ENCODE measurements at places on chromosomes 1 and 21.

DNA sequence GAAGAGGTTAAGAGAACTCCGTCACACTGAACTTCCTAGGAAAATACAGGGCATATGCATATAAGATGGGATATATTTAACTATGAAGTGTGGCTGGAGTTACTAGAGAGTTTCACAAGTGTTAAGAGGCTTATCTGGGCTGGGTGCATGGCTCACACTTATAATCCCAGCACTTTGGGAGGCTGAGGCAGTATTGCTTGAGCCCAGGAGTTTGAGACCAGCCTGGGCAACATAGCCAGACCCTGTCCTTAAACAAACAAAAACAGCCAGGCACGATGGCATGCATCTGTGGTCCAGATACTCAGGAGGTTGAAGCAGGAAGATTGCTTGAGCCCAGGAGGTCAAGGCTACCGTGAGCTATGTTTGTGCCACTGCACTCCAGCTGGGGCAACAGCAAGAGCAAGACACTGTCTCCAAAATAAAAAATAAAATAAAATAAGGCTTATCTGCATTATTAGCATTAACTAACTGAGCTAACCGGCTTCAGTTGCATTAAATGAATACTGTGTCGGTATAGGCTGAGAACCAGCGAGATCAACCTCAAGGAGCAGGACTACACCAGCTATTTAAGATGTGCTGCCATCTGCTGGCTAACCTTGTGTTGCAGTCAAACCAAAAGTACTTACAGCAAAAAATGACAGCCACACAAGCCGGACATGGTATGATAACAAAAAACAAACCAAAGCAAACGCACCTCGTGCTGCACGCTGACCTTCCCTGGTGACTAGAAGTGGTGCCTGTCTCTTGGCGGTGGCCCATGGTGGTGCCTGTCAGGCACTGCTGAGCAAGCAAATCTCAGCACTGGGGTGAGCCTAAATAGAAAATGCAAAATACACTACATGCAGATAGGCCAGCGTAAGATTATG, 19.7 kb upstream of the RBBP5 start:
- DNase-seq = peak; percentile 80

GRCh38 chr1:37461698-37462436, 12.5 kb upstream of the ZC3H12A start:
- DNase-seq = no peak

GRCh38 chr1:228647523-228648444, 87.5 kb upstream of the RHOU start:
- DNase-seq = peak; percentile 42

- DNase-seq = no peak
These were observed 135.5 kb downstream of the RERE start for GRCh38 chr1:8681911-8682310.

DNA sequence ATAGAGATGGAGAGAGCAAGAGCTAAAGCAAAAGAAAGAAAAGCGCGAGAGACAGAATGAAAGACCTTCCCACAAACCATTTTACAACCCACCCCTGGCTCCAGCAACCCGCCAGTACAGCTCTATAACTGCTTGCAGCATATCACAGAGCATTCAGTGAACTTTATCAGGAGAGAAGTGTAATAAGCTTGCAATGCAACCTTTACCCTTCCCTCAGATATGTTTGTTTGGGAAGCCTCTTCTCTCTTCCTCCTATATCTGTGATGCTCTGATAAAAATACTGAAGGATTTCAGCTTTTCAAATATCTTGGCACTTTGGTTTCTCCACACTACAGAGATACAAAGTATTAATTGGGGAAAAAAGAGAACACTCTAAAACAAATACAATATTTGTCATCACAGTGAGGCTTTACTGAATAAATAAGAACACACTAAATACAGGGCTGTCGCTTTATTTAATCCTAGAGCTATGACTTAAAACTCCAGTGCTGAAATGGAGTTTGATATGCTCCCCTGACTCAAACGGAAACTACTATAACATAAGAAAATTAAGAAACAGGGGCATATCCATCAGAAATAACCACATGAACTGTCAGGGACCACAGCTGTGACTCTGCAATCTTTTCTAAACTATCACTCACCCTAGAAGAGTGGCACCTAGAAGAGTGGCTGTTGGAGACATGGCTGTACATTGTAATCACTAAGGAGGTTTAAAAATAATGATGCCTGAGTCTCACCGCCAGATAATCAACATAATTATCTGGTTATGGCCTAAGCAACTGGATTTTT, 6.7 kb downstream of the CRP start:
- no peak for DNase-seq

- DNase-seq = no peak
These were observed 1077.0 kb upstream of the NCAM2 start for GRCh38 chr21:19921211-19921610.

DNA sequence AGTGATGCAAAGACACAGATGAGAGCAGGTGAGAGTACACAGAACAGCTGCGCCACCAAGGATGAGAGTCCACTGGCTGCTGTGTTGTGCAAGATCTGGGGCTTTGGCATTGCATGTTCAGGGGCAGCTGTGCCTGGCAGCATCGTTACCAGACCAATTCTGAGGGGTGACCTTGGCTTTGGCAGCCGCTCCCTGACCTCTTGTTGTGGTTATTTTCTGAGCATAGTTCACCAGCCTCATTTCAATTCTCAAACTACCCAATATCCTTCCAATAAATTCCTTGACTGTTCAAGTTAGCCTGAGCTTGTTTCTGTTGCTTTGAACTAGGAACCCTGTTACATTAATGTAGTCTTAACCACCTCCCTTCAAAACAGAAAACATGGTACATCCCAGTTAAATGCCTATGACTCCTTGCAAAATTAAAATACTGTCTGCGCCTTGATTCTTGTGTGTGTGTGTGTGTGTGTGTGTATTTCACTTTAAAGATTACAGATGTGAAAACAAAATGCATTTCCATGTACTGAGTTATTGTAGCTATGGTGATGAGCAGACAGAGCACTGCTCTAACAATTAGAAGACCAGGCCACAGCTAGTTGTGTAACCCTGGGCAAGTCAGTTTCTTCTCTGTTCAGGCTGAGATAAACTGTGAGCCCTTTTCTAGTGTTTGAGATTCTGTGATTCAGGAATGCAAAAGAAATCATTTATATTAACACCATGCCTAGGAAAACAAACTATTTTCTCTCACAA, 106.3 kb upstream of the GUCA2B start:
- no peak for DNase-seq

GRCh38 chr1:83818916-83819315, 180.0 kb downstream of the TTLL7 start:
- no peak for DNase-seq

GRCh38 chr1:215277532-215277931, 195.0 kb downstream of the KCNK2 start:
- no peak for DNase-seq

GRCh38 chr1:115729756-115730155, 38.8 kb downstream of the CASQ2 start:
- no peak for DNase-seq

GRCh38 chr1:50135716-50136115, 27.0 kb downstream of the ELAVL4 start:
- no peak for DNase-seq

- peak; percentile 10 for DNase-seq
These were observed 136.6 kb downstream of the SYF2 start for GRCh38 chr1:25095635-25096200.

- DNase-seq = no peak
These were observed 9.7 kb downstream of the PLA2G2F start for GRCh38 chr1:20148571-20149500.

GRCh38 chr1:17847111-17847510, 92.0 kb downstream of the ACTL8 start:
- no peak for DNase-seq

- DNase-seq = peak; percentile 28
These were observed 123.9 kb downstream of the PTBP2 start for GRCh38 chr1:96845464-96845863.

- DNase-seq = peak; percentile 77
These were observed at the start of gene RHOU for GRCh38 chr1:228734881-228735801. Gene RHOU (plus strand): TSS chr1:228735479. CDS start chr1:228735743, 264 bp downstream.

- DNase-seq = no peak
These were observed 70.7 kb downstream of the RPE65 start for GRCh38 chr1:68379085-68379478.

DNA sequence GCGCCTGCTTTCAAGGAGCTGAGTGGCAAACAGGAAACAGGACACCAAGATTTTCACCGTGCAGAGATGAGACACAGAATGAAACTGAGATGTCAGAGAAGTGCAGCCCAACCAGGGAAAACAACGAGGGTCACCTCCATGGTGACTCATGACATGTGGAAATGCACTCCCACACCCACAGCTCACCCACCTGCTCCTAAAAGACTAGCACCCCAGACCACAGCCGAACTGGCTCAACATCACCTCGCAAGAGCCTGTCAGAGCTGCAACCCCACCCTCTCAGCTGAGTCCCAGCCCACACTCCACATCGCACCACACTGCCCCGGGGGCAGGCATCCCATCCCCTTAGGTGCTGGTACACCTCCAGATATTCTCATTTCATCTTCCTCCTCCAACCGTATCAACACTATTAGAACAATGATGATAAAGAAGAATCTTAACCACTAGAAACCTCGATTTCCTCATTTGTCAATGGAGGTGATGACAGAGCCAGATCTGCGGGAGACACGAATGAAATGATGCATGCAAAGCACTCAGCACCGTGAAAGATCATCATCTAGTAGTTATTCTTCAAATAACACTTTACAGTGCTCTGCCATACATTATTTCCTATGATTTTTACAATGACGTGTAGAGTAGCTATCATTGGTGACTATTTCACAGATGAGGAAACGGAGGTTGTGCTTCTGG, 103.2 kb downstream of the DMRTB1 start:
- DNase-seq = no peak

DNA sequence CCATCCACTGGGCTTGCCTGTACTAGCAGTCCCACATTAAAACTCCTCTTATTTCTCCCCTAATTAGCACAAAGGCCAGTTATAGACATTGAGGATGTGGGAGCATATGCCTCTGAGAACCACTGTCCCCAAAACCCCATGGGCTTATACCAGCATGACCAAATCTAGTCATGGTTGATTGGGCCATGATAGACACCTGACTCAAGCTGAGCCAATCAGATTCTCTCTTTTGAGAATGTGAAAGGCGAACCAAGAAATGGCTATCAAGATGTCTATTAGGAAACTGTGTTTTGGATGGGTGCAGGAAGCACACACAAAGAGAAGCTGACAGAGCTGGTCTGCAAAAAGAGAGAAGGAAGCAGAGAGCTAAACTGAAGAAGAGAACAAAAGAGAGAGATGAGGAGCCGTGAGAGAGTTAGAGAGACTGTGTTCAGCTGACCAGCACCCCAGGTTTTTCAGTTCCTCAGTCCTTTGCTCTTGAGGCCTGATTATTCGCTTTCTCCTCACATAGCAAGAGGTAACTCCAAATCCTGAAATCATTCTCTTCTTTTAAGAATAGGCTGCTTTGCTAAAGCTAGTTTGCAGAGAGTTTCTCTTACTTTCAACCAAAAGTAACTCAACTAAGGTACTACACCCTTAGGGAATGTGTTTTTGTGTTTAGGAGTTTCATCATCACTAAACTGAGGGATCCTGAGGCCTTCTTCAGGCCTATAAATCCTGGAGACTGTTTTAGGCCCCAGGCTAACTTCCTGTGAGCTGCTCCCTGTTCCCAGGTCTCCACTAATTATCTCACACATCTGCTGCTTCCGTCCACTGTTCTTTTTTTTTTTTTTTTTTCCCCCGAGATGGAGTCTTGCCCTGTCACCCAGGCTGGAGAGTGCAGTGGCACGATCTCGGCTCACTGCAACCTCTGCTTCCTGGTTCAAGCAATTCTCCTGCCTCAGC, 7.9 kb upstream of the TIPRL start:
- no peak for DNase-seq

- no peak for DNase-seq
These were observed 29.8 kb downstream of the PARP1 start for GRCh38 chr1:226378071-226378470.

DNA sequence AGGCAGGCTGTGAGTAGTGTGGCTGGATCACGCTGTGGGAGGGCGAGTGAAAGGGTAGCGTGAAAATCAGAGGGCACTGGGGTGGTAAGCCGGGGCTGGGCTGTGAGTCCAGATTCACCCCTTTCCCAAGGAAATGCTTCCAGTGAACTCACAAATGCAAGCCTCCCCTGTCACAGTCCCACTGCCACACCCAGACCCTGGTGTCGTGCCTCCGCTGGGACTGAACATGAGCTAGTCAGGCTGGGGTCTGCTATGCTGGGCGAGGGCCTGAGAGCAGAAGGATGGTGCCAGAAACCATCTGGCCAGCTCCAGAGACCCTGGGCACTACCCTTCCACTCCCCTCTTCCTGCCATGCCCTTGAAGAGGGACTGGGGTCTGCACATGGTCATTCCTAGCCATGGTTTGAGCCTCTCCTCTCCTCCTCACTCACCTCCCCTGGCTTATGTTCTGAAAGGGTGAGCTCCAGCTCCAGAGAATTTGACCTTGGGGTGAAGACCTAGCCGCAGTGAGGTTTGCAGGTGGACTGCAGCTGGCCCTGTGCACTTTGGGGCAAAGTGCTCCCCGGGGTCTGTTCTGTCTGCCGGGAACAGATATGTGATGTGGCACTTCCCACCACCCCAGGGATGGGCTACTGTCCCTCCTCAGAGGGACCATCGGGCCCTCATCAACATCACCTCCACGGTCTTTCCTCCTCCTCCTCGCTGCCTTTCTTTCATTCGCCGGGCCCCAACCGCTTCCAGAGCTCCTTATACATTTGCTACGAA, 365.6 kb downstream of the RPS6KC1 start:
- DNase-seq = no peak

- no peak for DNase-seq
These were observed 1160.8 kb upstream of the ADGRL2 start for GRCh38 chr1:80639777-80640533.

- no peak for DNase-seq
These were observed 19.7 kb downstream of the STPG1 start for GRCh38 chr1:24393892-24394291.

- no peak for DNase-seq
These were observed 251.8 kb upstream of the VAMP3 start for GRCh38 chr1:7519181-7519860.

GRCh38 chr1:47682786-47683350, 245.0 kb downstream of the FOXD2 start:
- no peak for DNase-seq

GRCh38 chr1:33244809-33245186, 11.5 kb upstream of the ZNF362 start:
- no peak for DNase-seq

- DNase-seq = no peak
These were observed 20.5 kb downstream of the ADSS2 start for GRCh38 chr1:244431166-244431565.

DNA sequence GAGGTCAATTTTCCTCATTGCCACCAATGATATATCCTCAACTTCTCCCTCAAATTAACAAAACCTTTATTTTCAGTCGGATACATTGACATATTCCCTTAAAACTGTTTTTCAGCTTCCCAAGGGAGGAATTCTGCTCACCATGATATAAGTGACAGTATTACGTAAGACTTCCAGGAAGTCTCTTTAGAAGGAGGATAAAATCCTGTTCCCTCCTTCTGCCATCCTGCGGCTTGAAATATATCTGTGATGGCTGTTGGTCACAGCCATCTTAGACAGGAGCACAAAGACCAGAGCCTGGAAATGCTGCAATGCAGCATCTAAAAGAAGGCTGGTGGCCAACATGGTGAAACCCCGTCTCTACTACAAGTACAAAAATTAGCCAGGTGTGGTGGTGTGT, 270.4 kb downstream of the GPATCH2 start:
- DNase-seq = no peak
